Stimulated activated CD8-positive, alpha-beta memory T cell treated with anti-CD3 and anti-CD28 coated beads, Interleukin-15, amount 100 ng/mL, for 1 hour (primary cell): ENCODE measurements at places on chromosomes 1 and 21.

DNA sequence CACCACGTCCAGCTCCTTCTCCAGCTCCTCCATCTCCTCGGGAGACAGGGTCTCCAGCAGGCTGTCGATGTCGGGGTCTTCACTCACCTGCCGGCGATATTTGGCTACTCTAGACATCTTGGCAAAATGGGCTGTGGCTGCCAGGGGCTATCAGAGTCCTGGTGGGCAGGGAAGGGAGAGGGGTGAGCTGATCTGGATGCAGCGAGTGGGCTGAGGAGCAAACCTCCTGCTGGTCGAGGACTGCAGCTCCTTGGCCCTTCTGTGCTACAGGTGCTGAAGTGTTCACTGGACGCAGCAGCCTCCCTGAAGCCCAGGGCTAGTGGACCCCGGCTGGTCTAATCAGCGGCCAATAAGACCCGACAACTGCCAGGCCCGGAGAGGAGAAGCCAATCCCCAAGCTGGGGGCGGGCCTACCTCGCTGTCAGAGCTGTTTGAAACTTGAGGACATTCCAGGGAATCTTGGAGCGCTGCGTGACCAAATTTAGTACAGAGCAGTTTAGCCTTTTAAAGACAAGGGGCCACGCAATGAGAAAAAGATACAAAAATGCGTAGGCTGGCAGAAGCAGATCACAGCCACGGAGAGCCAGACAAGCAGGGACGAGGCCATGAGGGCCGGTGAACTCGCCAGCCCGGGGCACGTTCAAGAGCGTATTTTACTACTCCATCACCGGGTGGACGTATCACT lies at the start of gene LMOD1:
TSS of gene LMOD1 (minus strand) at position 325 of the 685 bp plus-strand sequence. CDS start at position 117, 208 bp downstream.
- no peak for DNase-seq

- no peak for DNase-seq
These were observed 20.4 kb upstream of the SRSF4 start for GRCh38 chr1:29202053-29202452.

GRCh38 chr1:63010913-63011660 lies 227.2 kb downstream of the ATG4C start:
- no peak for DNase-seq

DNA sequence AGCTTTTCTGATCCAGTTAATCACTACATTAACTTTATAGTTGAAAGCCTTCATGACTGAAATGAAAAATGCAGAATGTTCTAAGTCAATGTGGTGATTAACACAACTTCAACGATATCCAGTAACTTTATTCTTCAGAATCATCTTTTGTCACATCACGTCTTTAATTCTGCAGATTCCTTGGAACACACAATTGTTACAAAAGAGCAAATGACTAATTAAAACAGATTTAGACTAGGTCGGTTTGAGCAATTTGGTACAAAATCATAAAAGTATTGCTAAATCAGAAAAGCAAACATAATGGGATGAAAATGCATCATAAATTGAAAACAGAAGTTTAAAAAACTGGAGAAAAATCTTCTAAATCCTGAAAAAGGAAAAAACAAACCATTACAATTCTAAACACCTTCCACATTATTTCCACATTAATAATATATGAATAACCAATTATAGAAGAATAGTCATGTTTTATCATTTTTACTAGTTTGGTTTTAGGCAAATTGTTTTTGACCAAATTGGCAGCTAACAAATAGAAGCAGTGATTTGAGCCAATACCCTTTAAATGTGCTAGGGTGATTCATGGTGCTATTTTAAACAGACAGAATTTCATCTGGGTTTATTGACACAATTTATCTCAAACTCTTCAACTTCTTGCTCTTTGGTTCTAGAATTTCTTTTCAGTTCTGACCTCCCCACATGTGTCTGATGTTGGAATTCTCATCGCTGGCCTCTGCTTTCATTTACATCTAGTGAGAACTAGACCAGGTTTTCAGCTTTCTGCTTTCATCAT lies 468.1 kb upstream of the PTBP2 start:
- DNase-seq = no peak

- no peak for DNase-seq
These were observed 5.1 kb downstream of the HLX start for GRCh38 chr1:220884109-220884980.

DNA sequence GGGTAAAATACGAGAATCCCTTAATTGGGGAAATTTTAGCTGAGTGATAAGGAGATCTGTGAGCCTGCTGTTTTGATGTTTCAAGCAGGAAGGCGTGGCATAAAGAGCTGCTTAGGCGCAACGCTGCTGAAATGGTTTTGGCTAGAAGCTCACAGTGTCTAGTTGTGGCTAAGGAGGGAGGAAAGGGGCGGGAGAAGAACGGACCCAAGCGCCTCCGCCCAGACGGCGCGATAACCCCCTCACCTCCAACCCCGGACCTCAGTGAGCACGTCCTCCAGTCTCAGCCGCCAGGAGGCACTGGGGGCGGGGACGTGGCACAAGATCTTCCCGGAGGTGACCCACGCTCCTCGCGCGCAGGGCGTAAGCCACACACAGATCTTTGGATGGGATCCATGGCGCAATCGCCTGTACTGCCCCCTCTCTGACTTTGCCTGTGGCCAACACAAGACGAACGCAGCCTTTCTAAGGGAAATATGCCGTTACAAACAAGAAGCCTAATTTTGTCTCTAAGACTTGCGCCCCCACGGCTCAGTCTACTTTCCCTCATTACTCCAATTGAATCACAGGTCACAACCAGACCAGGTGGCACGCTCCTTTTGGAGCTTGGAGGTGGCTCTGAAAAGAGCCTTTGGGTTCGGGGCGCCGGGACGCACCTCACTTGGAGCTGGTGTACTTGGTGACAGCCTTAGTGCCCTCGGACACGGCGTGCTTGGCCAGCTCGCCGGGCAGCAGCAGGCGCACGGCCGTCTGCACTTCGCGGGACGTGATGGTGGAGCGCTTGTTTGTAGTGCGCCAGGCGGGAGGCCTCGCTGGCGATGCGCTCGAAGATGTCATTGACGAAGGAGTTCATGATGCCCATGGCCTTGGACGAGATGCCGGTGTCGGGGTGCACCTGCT lies 23.4 kb upstream of the RNF187 start:
- DNase-seq = no peak

GRCh38 chr1:203422116-203422515 lies 53.5 kb upstream of the PRELP start:
- no peak for DNase-seq

DNA sequence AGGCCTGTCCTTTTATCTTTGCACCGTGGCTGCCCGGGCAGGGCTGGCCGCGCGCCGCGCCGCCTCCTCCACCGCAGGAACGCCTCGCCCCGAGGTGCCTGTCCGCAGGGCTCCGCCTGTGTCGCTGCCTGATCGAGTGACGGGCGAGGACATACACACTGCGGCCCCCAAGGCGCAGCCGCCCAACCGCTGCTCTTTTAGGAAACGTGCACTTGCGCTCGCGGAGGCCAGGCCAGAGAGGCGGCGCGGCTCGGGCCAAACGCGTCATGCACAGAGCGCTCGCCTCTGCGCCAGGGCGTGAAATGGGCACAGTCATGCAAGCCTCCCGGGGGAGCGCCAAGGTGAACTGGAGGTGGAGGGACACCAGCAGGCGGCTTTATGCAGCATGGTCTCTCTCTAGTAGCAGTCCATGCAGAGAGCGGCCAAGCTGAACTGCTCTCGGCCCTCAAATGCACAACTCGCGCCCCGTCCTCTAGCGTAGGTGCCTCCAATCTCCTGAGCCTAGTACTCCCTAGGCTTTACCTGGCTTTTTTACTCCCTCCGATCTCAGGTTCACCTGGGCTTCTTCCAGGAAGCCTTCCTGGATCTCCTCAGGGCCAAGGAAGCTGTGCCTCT lies 12.9 kb downstream of the TRABD2B start:
- no peak for DNase-seq

- DNase-seq = no peak
These were observed 10.1 kb downstream of the PTGFRN start for GRCh38 chr1:116919802-116920201.
